Colonic mucosa (tissue), 4 donors: ENCODE measurements at places on chromosomes 5 and 9. TPM values are rescaled to one million over a fixed set of nuclear protein-coding genes. Genes with fewer than 3 reads are reported as not detected.
A peak's percentile ranks its signal among the peaks of the same experiment; 100 is the strongest.

TOPORS gene
- 11.9 TPM for total RNA-seq

NR5A1 gene
- not detected for total RNA-seq

SARDH gene
- total RNA-seq, result 0.66 TPM

PHF24 gene
- total RNA-seq, result 0.64 TPM

SLC25A2 gene
- 1.1 TPM for total RNA-seq

ANKRD34B gene
- not detected for total RNA-seq

- no peak overlapping the region for H3K27ac ChIP-seq
- no peaks in the 10 kb centered on the region for H3K27me3 ChIP-seq
- H3K4me1 ChIP-seq, result no peaks in the 10 kb centered on the region
- no peaks in the 10 kb centered on the region for H3K36me3 ChIP-seq
Observed at GRCh38 chr5:86523718-86524117, 94.0 kb upstream of the COX7C start.

- no peaks in the 10 kb centered on the region for H3K27me3 ChIP-seq
- DNase-seq, result no peak
- no peaks in the 10 kb centered on the region for H3K36me3 ChIP-seq
- no peaks in the 10 kb centered on the region for H3K4me1 ChIP-seq
Observed at GRCh38 chr5:141155540-141156374, 5.9 kb downstream of the PCDHB6 start.

GRCh38 chr5:40084614-40085013 lies 595.1 kb upstream of the PTGER4 start:
- H3K27me3 ChIP-seq, result no peaks in the 10 kb centered on the region
- DNase-seq, result no peak
- H3K4me1 ChIP-seq, result no peaks in the 10 kb centered on the region
- no peaks in the 10 kb centered on the region for H3K36me3 ChIP-seq
- no peak overlapping the region for H3K27ac ChIP-seq
- no peak overlapping the region for H3K4me3 ChIP-seq

GRCh38 chr5:139016186-139016585 lies 141.1 kb upstream of the LRRTM2 start:
- H3K4me3 ChIP-seq, result no peak overlapping the region
- H3K36me3 ChIP-seq, result no peaks in the 10 kb centered on the region
- H3K27ac ChIP-seq, result no peak overlapping the region
- DNase-seq, result no peak
- H3K27me3 ChIP-seq, result no peaks in the 10 kb centered on the region

DNA sequence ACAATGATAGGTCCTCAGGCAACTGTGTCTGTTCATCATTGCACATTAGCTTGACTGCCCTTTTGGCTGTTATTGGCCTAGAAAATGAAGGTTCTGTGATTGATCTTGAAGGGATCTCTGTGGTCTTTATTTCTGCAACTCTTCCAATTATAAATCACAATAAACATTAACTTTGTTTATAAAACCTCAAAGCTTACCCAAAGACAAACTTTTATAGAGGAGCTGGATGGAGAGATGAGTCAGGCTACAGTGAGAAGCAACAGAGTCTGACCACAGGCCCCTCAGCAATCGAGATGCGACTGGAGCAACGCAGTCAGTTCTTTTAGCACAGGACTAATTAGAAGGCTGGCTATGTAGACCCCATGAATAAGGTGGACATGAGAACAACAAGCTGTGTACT lies 5.3 kb downstream of the MACROH2A1 start:
- H3K27me3 ChIP-seq, result no peaks in the 10 kb centered on the region
- no peak for DNase-seq

DNA sequence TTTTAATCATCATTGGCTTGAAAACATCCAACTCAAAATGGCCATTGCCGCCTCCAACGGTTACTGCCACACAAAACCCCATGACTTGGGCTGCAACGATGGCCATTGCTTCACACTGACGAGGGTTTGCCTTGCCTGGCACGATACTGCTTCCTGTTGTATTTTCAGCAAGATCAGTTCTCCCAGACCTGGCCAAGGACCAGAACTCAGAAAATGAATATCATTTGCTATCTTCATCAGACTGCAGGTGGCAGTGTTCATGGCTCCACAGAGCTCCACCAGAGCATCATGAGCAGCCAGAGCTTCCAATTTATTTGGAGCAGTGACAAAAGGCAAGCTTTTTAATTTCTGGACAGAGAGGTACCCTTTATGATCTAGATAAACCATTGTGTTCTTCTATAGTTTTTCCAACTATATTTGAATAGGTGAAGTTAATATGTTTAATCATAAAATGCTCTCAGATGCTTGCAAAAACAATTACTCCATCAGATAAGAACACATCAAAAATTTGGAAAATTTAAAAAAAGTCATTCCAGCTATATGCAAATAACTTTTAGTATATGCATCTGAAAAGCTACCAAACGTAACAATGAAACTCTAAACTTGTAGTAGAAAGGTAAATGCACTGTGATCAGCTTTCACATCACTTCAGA lies 10.4 kb downstream of the AMACR start:
- H3K36me3 ChIP-seq, result no peaks in the 10 kb centered on the region
- no peaks in the 10 kb centered on the region for H3K4me1 ChIP-seq
- H3K27ac ChIP-seq, result no peak overlapping the region
- no peaks in the 10 kb centered on the region for H3K27me3 ChIP-seq
- peak; percentile 55 for DNase-seq
- H3K4me3 ChIP-seq, result no peak overlapping the region

DNA sequence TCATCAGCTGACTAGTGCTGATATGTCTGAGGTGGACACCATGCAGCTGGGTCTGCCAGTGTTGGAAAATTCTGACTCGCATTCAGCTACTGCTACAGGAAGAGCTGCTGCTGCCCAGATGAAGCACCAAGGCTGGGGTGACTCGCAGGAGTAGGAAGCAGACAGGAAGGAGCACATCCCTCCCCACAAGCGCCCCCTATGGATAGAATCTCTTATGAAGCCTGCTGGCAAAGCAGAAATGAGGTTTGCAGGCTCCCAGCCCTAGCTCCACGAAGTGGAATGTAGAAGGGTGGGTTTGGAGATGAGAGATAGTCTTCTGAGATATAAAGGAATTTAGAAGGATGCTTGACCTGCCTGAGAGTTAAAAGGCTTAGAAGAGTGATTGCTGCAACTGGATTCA lies 443.0 kb downstream of the ACTL7B start:
- H3K4me1 ChIP-seq, result no peaks in the 10 kb centered on the region
- H3K4me3 ChIP-seq, result no peak overlapping the region
- no peak overlapping the region for H3K27ac ChIP-seq

DNA sequence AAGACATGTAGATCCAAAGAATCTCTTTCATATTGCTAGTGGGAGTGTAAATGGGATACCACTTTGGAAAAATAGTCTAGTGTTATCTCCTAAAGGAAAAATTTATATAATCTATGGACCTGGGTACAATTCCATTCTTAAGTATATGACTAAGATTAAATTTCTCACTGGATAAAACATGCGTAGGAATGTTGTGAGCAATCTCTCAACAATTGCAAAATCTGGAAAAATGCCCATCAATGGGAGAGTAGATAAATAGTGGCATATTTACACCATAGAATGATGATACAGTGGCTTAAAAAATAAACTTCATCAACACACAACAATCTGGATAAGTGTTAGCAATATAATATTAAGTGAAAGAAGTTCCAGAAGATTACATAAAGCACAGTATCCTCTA lies 469.5 kb downstream of the MAN2A1 start:
- H3K27ac ChIP-seq, result no peak overlapping the region
- DNase-seq, result no peak

DNA sequence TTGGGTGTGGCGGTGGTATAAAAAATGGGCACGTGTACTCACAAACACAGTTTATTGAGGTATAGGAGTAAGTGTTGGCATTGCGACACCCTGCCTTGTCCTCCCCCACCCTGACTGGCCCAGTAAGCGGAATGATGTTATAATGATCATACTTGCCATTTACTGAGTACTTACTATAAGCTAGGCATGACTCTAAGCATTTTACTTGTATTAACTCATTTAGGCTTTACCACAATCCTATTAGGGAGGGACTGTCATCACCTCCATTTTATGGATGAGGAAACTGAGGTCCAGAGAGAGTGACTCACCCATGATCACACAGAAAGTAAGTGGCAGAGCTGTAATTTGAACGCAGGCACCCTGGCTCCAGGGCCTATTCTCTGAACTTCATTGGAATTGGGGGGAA lies 2.3 kb downstream of the SMIM3 start:
- peak overlapping the region; percentile 67 for H3K4me3 ChIP-seq
- H3K4me1 ChIP-seq, result peaks cover 45% of the 10 kb centered on the region
- no peaks in the 10 kb centered on the region for H3K36me3 ChIP-seq
- H3K27me3 ChIP-seq, result no peaks in the 10 kb centered on the region

DNA sequence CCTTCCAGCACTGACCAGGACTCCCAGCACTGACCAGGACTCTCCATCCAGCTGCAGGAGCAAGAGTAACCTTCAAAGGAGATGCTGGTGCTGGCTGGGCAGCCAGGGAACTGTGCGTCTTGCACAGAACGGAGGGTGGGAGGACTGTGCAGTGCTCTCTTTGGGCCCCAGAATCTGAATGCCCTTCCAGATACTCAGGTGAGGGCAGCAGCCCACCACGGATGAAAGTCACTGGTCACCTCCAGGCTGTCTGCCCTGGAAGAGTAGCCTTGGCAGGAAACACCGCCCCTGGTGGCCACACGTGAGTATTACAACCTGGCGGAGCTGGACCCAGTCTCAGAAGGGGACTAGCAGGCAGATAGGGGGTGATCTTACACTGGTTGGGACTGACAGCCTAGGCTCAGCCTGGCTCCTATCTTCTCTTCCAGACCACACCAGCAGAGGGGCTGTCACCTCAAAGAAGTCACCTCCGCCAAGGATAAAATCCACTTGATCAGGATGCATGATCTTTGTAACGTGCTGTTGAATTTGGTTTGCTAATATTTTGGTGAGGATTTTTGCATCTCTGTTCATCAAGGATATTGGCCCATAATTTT lies 4.8 kb upstream of the SARDH start:
- no peaks in the 10 kb centered on the region for H3K36me3 ChIP-seq
- no peaks in the 10 kb centered on the region for H3K27me3 ChIP-seq
- peaks cover 6% of the 10 kb centered on the region for H3K4me1 ChIP-seq
- H3K4me3 ChIP-seq, result no peak overlapping the region
- no peak overlapping the region for H3K27ac ChIP-seq

DNA sequence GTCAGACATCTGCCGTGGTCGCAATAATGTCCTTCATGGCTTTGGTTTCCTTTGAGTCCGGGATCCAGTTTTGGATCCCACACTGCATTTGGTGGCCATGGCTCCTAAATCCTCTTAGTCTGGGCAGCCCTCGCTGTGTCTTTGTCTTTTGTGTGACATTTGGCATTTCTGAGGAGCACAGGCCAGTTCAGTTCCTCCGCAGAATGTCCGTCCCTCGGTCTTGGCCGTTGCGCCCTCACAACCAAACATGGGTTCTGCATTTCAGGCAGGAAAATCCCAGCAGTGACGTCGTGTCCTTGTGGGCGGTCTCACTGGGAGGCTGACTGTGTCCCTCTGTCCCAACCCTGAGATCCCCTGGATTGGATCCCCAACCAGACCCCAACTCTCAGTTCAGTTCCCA lies 172.9 kb upstream of the PPP1R26 start:
- no peaks in the 10 kb centered on the region for H3K27me3 ChIP-seq
- no peak overlapping the region for H3K4me3 ChIP-seq
- no peaks in the 10 kb centered on the region for H3K4me1 ChIP-seq
- DNase-seq, result no peak
- H3K36me3 ChIP-seq, result no peaks in the 10 kb centered on the region

DNA sequence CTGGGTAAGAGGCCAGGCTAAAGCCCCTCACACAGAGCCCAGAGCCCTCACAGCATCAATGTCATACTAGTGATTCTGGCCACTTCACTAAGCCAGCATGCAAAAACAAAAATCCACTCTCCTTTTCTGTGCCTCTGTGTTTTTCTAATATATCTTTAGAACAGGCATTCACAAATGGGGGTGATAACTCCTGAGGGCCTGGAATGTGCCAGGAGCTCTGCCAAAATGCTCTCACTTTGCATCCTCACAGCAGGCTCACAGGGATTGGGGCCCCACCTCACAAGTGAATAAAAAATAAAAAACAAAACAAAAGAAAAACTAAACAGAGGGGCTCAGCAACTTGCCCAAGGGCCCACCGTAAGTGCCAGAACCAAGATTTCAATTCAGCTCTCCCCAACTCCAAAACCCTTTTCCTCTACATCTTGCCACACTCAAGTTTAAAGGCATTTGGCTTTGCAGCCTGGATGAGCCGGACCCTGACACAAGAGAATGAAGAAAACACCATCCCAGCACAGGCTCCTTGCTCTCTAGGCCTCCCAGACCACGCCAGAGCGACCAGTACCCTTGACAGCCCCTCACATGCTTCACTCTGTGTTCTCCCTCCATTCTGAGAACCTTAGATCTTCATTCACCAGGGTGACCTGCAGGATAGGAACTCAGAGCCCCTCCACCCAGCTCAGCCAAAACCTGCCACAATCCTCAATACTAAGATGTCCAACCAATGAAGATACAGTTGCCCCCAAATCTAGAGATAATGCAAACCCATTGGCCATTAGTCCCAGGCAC lies 51.3 kb downstream of the SAXO1 start:
- no peak overlapping the region for H3K4me3 ChIP-seq
- H3K36me3 ChIP-seq, result no peaks in the 10 kb centered on the region
- no peak overlapping the region for H3K27ac ChIP-seq
- H3K4me1 ChIP-seq, result no peaks in the 10 kb centered on the region

GRCh38 chr9:29100762-29101161 lies 1527.5 kb upstream of the C9orf72 start:
- no peak for DNase-seq
- H3K36me3 ChIP-seq, result no peaks in the 10 kb centered on the region
- H3K27ac ChIP-seq, result no peak overlapping the region
- no peaks in the 10 kb centered on the region for H3K27me3 ChIP-seq
- H3K4me1 ChIP-seq, result no peaks in the 10 kb centered on the region
- H3K4me3 ChIP-seq, result no peak overlapping the region

DNA sequence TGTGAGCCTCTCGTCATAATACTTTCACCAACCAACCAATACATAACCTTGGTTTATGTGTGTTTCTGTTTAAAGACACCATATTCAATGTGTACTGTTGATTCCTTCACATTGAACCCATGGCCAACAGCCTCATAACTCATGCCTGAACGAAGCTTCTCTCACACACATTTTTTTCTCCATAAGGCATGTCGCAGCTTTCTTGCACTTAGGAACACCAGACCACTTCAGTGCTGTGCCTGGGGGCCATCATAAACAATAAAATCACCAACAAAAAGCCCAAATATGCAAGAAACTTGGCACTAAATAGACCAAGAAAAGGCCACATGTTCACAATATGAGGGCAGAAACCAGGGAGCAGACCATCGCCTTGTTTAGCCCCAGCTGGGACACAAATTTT lies 192.2 kb downstream of the ROR2 start:
- H3K27me3 ChIP-seq, result no peaks in the 10 kb centered on the region

DNA sequence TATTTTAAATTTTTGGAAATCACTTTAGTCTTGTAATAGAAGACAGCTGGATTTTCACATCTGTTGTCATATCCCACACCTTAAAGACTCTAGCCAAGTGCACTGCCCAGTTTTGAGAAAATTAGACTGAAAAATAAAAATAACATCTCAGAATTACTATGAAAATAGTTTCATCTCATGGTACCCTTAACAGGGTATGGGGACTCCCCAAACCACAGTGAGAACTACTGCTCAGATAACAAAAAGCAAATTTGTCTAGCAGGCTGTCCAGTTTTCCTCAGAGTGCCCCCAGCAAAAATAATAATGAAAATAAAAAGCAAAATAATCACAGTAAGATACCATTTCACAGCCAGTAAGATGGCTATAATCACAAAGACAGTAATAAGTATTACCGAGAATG lies 6.5 kb downstream of the UBQLN1 start:
- H3K27ac ChIP-seq, result no peak overlapping the region
- H3K36me3 ChIP-seq, result no peaks in the 10 kb centered on the region
- no peak for DNase-seq
- no peak overlapping the region for H3K4me3 ChIP-seq
- H3K4me1 ChIP-seq, result peaks cover 4% of the 10 kb centered on the region

GRCh38 chr5:33338336-33339110 lies 102.2 kb upstream of the TARS1 start:
- H3K4me3 ChIP-seq, result no peak overlapping the region
- H3K4me1 ChIP-seq, result no peaks in the 10 kb centered on the region
- H3K27ac ChIP-seq, result no peak overlapping the region
- no peak for DNase-seq
- H3K36me3 ChIP-seq, result no peaks in the 10 kb centered on the region
- H3K27me3 ChIP-seq, result no peaks in the 10 kb centered on the region
